Stimulated activated CD4-positive, alpha-beta T cell treated with anti-CD3 and anti-CD28 coated beads, Interleukin-1b, Interleukin-23, amount 100 ng/mL, for 24 hours (primary cell): ENCODE measurements at places on chromosomes 4 and X.

DNA sequence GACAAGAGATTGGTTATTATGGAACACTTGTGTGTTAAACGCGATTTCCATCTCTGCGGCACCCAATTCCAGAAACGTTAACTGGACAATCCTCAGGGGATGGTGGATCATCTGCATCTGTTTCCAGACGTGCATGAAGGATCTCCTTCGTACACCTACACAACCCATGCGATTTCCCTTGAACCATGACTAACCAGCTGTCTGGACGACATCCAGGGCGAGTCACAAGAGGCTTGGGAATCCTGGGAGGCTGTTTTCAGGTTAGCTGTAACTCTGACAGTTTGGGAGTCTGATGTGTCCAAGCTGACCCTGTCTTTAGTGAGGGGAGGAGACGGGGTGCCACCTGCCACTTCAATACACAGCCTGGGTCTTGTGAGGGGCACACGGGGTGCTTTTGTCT is 84.5 kb downstream of the GATB start:
- no peak for DNase-seq

GRCh38 chr4:37620176-37620575 is 66.0 kb downstream of the RELL1 start:
- no peak for DNase-seq

GRCh38 chrX:154979629-154980028 is 42.9 kb downstream of the F8 start:
- no peak for DNase-seq

DNA sequence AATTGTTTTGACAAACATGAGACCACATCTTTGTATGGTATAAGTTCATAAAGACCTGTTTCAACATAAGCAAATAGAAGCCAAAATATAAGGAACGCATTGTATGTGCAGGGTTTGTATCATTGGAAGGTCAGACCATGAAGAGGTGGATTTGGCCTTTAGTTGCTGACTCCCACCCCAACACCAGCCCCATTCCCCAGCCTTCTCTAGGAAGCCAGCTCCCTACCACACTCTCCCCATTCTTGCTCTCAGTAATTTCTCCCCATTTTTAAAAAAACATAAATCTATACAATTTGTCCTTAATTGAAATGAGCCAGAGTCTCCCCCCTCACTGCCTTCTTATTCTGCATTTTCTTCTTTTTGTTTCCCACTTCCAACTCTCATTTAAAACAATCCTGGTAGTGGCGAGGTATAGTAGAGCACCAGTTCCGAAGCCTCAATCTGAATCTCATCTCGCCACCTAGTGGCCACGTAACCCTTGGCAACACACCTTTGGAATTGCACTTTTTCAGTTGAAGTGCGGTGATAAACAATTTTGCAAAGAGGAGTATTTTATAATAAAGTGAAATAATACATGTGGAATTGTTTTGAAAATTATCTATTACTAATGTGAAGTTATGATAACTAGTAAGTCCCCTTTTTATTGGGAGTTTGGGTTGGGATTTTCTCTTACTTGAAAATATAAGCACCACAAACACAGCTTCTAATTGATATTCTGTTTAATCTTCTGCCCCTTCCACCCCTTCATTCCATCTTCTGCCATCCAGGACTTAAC is 126.6 kb downstream of the ASB9 start:
- DNase-seq, result peak; percentile 35

DNA sequence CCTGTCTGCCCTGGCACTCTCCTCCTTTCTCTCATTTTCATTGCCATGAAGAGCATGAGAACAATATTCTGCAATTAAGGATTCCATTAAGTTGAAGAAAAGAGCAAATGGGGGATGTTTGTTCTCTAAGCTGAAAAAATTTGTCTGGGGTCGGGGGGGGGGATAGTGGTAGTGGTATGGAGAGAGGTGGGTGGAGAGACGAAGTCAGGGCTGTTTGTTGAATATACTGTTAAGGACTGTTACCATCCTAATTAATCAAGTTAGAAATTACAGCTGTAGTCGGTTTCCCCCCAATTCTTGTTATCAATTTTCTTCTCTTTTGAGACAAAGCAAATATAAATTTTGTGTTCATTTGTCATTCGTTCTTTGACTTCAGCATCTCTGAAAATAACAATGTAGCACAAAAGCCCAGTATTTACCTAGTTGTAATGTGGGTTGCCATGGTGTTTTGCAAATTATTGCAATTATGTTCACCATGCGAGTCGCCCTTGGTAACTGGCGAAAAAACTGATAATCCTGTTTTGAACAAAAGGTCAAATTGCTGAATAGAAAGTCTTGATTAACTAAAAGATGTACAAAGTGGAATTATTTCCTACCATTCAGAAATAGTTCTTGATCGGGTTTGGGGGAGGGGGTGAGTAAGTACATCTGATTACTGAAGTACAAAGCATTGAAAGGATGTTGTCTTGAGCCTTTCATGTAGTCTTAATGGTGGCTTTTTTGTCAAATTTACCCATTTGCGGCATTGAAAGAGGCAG is 139.1 kb downstream of the ARX start:
- no peak for DNase-seq

DNA sequence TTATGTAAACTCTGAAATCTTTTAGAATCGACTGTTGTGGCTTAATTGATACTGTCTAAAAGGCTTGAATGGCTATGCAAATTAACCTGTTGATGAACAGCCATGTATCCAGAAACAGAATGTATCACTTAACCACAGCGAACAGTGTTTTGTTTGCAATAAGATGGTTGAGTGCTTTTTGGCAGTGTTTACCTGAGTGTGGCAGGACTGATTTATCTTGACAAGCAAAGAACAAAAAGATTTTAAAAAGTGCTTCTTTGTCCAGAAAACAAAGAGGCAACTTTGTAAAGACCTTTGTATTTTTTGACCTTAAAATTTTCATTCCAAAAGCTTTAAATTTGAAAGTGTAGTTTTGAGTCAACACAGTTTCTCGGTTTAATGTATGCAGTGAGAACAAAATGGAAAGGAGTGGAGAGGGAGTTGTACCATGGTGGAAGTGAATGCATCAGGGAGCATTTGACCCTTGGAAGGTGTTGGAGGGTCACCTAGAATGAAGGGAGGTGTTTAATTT is 18.0 kb downstream of the ARHGAP10 start:
- DNase-seq, result no peak

DNA sequence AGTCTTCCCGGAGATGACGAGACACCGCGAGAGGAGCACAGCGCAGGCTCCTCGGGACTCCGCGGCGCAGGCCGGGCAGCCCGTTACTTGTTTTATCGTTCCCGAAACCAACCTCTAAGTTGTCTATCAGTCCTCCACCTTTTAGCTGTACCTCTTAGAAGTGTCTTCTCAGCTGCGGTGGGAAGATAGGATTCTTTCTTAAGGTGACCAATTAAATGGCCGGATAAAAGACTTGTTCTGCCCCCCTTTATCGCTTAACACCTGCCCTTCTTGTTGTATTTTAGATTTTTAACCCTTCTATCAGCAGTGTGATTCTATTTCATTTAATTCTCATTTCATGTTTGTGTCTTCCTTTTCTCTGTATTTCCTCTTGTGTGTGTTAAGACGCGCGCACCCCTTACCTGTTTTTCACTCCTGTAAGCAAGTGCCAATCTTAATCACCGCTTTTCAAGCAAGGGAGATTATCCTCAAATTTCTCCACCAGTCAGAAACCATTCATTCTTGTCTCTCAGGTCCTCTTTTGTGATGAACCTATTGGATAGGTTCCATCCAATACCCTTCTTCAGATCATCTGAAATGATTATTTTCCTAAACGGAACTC is at the start of gene SLC9B2:
TSS of gene SLC9B2 (minus strand) at position 15 of the 601 bp plus-strand sequence. CDS start 9,211 bp downstream, outside the sequence.
- DNase-seq, result no peak

DNA sequence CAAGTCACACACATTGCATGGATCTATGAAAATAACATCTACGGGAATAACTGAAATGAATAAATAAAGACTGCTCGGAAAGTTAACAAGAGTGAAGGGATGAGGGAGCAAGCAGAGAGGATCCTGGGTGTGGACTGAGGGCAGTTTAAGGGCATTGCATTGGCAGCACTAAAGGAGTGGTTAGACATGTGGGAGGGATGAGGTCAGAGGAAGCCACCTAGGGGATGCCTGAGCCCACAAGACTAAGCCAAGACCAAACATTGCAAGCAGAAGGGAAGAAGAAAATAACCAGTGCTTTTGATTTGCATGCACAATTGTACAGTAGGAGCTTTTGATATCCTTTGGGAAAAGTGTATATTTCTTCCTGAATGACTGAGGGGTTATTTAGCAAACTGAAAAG is 106.1 kb downstream of the MSL3 start:
- no peak for DNase-seq

DNA sequence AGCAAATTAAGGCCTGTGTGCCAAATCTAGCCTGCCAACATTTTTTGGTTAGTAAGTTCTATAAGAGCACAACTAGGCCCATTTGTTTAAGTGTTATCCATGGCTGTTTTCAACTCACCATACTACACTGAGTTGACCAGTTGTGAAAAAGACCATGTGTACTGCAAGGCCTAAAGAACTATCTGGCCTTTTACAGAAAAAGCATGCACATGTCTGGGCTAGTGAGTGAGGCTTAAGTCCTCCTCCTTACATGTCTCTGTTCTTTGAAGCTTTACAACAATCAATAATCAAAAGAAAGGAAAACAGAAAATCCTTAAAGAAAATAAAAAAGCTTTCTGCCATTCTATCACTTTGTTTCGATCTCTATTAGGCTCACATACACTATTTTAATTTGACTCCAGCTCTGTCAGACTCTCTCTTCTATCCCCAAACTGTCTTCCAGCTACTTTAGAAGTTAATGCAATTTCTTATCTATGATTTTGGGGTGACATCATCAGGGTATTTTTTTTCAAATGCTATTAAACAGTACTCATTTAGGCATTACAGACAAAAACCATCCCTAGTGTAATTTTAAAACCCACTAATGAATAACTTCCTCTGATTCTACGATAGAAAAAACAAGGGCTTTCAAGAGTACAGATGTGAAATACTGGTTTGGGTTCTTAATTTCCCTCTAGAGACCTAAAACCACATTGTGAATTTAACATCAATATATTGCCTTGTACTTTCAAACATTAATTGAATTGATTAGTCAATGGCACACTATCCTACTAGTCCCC is 161.8 kb downstream of the MAB21L2 start:
- DNase-seq, result no peak

GRCh38 chrX:40644821-40645358 is 2.5 kb downstream of the CXorf38 start:
- DNase-seq, result peak; percentile 6

GRCh38 chr4:155592179-155592937 is 74.3 kb upstream of the GUCY1A1 start:
- no peak for DNase-seq

DNA sequence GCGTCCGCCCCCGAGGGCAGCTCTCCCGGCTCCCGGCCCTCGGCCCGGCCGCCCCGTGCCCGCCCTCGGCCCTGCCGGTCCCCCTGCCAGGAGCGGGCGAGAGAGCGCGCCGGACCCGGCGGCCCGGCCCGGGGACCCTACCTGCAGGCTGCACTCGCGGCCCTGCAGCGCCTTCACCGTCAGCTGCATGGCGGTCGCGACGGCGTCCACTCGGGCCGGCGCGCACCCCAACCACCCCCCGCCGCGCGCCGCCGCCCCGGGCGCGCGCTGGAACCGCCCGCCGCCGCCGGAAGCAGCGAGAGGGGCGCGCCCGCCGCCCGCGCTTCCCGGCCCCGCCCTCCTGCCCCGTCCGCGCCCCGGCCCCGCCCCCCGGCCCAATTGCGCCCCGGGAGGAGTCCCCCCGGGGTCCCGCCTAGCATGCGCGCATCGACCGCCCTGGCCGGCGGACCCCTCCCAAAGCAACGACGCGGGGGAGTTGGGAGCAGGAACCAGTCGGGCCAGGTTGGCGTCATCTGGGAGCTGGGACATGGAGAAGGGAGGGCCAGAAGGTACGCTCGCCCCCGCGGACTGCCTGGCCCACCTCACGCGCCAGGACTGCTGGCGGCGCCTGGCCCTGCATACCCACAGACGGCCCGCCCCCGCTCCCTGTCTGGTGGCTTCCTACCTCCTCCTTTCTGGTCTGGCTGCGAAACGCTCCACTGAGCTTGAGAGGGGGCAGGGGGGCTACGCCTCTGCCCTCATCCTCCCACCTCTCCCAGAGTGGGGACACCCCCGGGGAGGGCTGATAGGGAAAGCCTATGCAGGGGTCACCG is at the start of gene UBL4A:
TSS of gene UBL4A (minus strand) at position 220 of the 812 bp plus-strand sequence. CDS start at position 189, 31 bp downstream.
- DNase-seq, result no peak
